Stimulated activated CD4-positive, alpha-beta T cell treated with anti-CD3 and anti-CD28 coated beads, Interleukin-1b, Interleukin-23, amount 100 ng/mL, for 24 hours (primary cell): ENCODE measurements at places on chromosomes 4 and X.

DNA sequence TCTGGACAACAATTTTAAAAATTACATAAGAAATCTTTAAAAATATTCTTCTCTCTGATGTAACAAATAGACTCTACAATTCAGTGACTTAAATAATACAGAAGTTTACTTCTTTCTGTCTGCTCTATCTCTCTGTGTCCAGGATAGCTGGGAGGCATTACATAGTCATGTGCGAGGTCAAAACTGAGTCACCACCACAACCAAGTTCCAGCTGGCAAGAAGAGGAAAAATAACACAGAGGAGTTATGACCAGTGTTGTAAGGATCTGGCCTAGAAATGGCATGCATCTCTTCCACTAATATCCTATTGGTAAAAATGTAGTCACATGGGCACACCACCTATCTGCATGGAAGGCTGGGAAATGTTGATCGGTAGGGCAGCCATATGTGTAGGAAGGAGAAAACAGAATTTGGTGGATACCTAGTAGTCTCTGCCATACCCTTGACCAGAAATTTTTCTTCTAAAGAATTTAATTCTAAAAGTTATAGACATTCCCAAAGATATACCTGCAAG is 39.4 kb upstream of the WDFY3 start:
- no peak for DNase-seq

- DNase-seq: no peak
These were observed 1061.2 kb downstream of the PCDH18 start for GRCh38 chr4:136471051-136471450.

DNA sequence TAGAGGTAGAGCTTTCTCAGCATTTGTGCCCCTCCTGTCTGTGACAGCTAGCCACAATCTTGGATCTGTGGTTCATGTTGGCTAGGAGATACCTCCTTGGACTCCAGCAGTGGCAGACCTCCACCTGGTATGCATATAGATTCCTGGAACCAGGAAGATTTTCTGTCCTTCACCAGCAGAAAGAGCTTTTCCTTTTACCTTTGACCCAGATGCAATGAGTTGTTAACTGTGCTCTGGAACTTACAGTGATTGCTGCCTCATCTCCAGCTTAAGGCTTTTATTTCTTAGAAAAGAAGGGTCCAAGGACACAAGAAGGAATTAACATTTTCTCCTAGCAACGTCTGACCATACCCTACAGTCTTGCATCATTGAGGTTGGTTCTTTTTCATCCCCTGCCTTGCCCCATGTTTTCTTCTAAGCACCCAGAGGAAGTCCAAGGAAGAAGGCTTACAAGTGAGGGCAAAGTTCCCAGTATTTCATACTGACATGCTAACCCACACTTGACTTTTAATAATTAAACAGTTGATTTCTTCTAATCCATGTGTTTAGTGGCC is 217.1 kb upstream of the ARHGAP24 start:
- no peak for DNase-seq

- DNase-seq: no peak
These were observed 426 bp upstream of the XIAP start for GRCh38 chrX:123859409-123859845.

GRCh38 chr4:103073792-103074438 is 2.6 kb downstream of the SLC9B2 start:
- DNase-seq: no peak

GRCh38 chrX:39841604-39842003 is 256.2 kb downstream of the BCOR start:
- no peak for DNase-seq

DNA sequence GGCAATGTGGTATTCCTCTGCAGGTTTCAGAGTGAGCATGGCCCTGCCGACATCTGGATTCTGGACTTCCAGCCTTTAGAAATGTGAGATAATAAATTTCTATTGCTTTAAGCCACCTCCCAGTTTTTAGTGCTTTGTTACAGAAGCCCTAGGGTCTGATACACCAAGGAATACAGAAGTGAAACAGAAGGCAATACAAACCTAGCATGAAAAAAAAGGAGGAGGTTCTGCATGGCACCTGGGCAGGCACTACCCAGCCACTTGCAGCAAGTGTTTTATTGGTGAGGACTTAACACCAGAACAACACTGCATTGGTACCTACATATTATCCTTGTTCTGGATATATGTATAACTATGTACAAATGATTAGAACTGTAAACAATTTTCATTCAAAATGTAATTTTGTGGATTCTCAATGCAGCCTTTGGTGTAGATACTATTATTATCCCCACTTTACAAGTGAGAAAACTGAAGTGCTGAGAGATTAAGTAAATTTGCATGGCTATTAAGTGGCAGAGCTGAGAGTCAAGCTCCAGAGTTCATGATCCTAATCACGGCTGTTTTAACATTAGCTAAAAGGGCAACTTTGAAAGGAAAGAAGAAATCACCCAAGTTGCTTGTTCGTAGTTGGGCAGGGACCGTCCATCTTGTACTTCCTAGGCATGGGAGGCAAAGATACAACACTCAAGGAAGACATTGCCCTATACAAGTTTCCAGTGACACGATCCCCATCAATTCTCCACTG is 71.8 kb downstream of the IL21 start:
- no peak for DNase-seq

DNA sequence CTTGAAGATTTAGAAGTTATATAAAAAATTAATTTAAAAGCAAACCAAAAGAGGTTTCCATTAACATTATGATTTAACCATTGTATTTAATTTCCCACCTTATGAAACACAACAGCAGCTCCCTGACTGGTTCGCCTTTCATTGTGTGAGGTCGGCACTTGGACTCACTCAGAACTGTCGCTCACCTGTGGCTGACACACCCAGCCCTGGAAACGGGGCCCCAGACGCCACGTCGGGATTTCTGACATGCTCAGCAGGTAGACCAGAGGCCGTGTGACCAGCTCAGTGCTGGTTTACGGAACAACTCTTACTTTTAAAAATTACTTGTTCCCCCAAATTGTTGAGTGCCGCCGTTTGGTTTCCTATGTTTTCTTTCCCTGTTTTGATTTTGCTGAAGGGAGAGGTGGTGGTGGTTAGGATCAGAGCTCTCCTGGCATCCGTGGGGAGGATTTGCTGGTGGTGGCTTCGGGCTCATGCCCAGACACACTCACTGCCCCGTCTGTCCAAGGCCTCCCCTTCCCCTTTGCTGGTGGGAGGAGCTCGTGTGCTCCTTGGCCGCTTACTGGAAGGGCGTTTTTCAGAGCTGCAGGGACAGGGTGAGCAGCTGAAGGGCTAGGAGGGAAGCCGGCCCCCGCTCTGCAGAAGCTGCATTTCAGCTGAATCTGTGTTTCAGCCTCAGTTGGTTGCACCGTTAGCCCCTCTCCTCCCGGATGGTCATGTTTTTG is 59.2 kb downstream of the CPLX1 start:
- DNase-seq: no peak

GRCh38 chr4:185464183-185464582 is 7.3 kb downstream of the CCDC110 start:
- no peak for DNase-seq

GRCh38 chr4:15002659-15003400 is 549 bp downstream of the CPEB2 start:
- peak; percentile 66 for DNase-seq

DNA sequence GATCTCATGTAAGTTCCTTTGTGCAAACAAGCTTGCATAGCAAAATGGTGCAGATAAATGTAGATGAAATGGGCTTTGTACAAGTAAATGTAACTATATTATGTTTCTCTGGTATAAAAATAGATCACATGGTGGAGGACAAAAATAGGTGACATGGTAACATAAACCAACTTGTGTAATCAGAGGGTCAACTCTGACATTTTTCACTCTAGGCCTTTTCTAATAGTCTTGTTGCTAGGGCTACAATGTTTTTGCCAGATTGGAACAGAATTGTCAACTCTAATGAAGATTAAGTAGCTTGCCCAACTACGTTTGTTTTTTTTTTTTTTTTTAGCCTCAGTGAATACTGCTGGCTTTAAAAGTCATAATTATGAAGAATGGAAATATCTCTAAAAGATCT is 11.5 kb downstream of the MAD2L1 start:
- no peak for DNase-seq

DNA sequence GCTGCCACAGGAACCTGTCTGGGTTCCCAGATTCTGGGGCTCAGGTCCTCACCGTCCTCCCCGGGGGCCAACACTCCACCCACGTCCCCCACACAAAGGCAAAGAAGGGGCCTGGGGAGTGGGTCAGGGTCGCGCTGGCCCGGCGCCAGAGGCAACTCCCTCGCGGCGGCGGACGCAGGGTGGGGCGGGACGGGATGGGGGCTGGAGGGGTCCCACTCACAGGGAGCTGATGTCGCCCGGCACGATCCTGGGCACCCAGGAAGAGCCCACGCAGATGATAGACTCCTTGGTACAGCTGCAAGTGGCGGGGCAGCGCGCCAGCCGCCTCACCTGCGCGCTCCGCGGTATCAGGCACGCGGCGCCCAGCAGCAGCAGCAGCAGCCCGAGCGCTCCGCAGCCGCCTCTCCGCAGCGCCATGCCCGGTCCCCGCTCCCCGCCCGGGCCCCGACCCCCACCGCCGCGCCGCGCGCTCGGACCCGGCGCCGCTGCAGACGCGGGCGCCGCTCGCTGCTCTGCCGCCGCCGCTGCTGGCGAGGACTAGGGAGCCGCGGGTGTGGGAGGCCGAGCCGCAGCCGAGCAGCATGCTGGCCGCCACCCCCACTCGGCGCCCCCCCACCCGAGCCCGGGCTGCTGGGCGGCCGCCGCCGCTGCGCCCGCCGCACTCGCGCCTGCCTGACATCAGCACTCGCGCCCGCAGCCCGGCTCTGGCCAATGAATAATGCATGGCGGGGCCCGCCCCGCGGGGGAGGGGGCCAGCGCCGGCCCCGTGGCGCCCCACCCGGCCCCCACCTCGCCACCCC is at the start of gene LGI2:
TSS of gene LGI2 (minus strand) at position 670 of the 800 bp plus-strand sequence. CDS start at position 417, 253 bp downstream.
- DNase-seq: no peak

DNA sequence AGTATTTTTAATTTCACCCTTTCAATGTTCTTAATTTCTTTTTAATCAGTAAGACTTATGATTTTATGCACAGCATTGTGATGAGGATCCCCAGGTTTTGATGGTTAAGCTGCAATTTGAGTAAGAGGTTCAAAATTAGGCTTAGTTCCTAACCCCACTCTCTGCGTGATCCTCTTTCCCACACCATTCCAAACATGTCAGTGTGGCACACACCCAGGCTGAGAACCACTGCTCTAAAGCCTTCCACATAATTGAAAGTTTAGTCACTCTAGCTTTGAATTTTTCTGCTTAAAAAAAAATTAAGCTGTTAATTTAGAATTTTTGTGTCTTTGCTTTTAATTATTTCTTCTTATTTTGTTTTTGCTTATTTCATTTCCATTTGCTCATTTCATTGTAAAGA is 68.8 kb upstream of the SLC7A11 start:
- no peak for DNase-seq
